ENCODE measurements at places on chromosomes 11 and 22.

DNA sequence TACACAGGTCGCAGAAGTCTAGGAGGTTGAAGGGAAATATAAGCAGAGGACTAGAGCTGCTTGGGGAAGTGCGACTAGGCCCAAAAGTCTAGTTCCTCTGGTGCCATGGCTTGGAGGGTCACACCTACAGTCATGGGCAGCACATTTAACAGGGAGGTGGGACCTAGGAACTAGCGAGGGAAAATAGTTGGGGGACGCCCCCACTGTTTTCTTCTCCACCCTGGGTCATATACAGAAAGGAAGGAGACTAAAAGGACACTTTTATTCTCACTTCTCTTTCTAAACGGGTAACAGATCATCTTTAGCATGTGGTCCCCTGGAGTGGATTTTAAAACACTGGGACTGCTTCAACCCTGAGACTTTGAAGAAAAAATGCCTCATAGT lies 16.6 kb downstream of the APIP start:
- DNase-seq, result no peak

- DNase-seq, result no peak
Observed at GRCh38 chr11:68282141-68282860, 10.5 kb upstream of the C11orf24 start.

- peak; percentile 37 for DNase-seq
Observed at GRCh38 chr11:112902361-112903011, 58.7 kb upstream of the NCAM1 start.

- DNase-seq, result no peak
Observed at GRCh38 chr11:69513663-69514224, 32.3 kb downstream of the LINC01488 start.

- DNase-seq, result no peak
Observed at GRCh38 chr11:65445604-65446445, 23.2 kb downstream of the NEAT1 start.

DNA sequence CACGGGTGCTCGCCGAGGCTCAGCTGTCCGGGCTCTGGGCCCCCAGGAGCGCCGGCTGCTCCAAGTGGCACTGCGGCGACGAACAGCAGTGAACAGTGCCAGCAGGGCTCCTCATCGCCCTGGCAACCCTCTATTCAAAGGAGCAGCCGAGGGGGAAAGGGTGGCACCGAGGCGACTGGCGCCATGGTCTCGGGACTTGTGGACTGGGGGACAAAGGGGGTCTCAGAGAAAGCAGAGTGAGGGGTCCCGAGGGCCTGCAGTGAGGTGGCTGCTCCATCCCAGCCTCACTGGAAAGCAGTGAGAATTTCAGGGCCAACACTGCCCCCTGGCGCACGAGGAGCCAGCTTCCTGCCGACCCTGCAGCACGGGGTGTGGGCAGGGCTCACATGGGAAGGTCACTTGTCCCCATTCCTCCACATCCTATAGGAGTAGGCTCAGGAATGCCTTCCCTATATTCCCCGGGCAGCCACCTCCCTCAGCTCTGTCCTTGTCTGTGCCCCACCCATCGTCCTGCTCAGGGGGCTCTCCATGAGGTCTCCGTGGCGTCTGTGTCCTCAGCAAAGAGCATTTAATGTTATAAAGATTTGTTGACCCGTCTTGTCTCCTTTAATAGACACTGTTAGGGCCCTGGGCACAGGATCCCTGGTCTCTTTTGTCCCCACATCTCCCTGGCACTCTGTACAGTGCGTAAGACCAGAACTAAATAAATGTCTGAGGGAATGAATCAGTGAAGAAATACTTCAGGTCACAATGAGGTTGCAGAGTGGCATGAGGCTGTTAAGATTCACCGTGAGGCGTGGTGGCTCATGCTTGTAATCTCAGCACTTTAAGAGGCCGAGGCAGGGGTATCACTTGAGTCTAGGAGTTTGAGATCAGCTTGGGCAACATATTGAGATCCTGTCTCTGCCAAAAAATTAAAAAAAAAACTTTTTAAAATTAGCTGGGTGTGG lies 26.4 kb downstream of the LRFN4 start:
- DNase-seq, result no peak

DNA sequence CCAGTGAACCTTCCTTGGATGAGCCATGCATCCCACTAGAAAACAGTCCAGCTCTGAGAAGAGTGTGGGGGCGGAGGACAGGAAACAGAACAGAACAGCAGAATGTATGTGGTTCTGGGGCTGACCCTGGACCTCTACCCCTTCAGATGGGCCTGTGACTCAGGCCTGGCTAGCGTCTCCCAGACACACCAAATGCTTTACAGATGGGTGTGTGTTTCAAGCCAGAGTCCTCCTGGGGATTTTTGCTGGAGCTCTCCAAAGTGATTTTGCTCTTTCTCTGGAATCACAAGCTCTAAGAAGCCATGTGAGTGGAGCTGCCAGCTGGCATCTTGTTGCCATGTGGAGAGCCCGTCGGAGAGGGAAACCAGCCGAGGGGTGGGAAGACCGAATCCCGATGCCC lies 13.2 kb upstream of the C1QTNF4 start:
- no peak for DNase-seq

GRCh38 chr11:115959081-115959486 lies 454.9 kb upstream of the CADM1 start:
- DNase-seq, result no peak
